Left hindlimb (tissue), 1 donor: ENCODE measurements at places on chromosomes 6 and 20.

- DNase-seq, result no peak
These were observed 118.3 kb downstream of the KCNQ5 start for GRCh38 chr6:72740135-72740534.

DNA sequence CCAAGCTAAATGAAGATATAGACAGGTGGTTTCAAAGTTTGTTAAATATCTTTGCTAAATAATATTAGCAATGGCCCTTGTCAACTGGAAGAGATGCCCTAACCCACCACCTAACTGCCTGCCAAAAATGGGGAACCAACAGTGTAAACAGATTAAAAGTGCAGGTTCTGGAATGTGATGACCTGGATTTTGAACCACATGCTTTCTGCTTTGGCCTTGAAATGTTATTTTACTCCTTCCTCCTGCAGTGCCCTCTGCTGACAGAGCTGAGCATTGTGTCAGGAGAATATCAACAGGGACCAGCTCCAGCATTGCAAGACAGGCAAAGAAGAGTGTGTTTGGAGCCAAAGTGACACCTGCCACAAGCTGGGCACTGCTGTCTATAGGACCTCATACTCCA, 226.6 kb downstream of the MYLK4 start:
- DNase-seq, result no peak

DNA sequence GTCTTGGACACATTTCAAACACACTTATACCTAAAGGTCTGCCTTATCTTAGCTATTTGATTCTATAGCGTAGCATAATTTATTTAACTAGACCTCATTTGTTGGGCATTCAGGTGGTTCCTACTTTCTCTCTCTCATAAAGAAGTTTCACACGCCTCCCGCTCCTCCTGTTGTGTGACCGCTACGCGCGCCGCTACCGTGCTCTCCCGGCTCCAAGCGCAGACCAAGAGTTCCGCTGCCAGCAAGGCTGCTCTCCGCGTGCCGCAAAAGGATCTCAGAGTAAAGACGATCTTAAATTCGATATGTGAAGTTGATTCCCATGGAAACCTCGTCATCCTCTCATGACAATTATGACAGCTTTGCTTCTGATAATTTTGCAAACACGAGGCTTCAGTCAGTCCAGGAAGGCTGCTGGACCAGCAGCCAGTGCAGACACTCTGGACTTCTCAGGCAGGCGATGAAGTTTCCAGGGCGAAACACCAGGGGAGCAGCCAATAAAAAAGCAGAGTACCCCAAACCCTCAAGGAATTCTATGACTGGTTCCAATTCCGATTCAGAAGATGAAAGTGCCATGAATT, 20.4 kb downstream of the PRSS16 start:
- DNase-seq, result no peak

DNA sequence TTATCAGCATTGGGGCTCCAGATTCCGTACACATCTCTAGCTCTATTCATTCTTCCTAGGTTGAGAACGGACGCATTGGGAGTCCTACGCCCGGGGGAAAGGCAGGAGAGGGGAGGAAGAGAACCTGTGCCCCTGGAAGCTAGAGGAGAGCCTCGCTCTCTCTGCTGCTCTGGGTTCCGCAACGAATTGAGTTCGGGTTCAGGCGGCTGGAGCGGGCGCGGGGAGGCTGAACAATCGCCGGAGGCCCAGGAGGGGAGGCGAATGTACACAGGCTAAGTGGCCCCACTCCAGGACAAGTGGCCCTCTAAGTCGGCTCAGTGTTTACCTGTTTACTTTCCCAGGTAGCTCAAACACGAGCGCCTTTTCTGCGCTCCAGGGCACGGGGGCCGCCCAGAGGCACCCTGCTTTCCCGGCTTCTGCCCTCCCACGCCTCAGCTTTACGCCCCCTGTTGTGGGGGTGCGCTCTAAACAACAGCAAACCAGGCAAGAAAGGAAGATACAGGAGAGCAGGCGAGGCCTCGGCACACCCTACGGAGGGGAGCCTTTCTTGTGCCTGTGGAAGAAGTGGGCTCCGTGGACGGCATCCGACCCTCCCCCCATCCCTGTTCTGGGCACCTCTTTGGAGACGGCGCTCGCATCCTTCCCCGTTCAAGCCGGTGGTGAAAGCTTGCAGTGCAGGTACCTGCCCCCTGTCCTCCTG, 4.6 kb upstream of the NKX2-2 start:
- DNase-seq, result no peak

- no peak for DNase-seq
These were observed 191.9 kb downstream of the CENPW start for GRCh38 chr6:126531840-126532239.

- no peak for DNase-seq
These were observed 959.8 kb downstream of the EPHA7 start for GRCh38 chr6:92459606-92460005.

DNA sequence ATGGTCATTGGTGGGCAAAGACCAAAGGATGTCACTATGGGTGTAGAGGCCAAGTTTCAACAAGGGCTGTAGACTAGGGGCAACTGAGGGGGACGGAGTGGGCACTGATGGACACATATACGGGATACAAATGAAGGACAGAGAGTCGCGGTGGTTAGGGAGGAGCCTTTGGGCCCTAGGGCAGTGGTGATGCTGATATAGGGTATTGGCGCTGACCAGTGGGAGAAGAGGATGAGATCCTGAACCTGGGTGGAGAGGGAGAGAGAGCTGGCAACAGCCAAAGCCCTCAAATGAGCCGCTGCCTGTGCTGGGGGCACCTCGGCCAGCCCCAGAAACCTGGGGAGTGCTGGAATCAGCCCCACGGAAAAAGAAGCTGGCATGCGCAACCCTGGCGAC, 1.6 kb downstream of the CDH22 start:
- DNase-seq, result no peak

- no peak for DNase-seq
These were observed 196.9 kb downstream of the AKAP7 start for GRCh38 chr6:131331873-131332781.

- DNase-seq, result no peak
These were observed 208.4 kb downstream of the ANKRD60 start for GRCh38 chr20:58019850-58020625.

GRCh38 chr6:57305761-57306160, 11.7 kb upstream of the PRIM2 start:
- DNase-seq, result no peak

- no peak for DNase-seq
These were observed 76.2 kb downstream of the CDH26 start for GRCh38 chr20:60034231-60035110.

GRCh38 chr20:62643521-62644043, 1.3 kb downstream of the SLCO4A1 start:
- DNase-seq, result no peak

- no peak for DNase-seq
These were observed 69.3 kb downstream of the PTPN1 start for GRCh38 chr20:50579511-50579910.

DNA sequence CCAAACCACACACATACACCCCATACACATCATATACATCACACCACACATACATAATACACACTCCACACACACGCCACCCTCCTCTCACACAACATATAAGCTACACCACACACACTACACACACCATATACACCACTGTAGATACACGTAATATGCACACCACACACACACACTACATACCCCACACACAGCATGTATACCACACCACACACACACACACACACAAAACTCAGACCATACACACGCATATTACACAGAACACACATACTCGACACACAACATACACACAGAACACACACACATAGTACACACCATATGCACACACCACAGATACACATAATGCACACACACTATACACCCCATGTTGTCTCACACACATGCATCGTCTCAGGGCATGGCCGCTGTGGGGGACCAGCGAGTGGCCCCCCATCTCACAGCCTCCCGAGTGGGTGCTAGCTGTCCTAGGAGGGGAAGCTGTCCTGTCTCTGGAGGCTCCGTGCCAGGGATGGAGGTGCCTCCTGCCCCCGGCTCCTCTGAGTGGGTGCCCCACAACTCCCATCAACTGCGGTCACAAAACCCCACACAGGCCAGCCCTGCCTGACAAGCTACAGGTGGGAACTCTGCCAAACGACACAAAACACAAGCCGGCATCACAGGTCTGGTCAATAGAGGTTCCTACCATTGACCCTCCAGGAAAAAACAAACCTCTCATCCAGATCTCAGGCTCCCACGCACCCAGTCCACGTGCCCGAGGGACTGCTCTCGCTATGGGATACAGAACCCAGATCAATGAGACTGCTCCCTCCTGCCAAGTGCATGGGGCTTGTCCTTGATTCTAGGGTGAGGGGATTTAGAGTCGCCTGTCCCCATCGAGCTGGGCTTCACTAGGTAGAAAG, 49.1 kb downstream of the DACT2 start:
- DNase-seq, result no peak
